Activated T-cell treated with anti-CD3 and anti-CD28 coated beads, Interleukin-2, amount 50 U/mL, for 24 hours (primary cell): ENCODE measurements at places on chromosomes 16 and 17.

GRCh38 chr16:53910990-53911389 is 207.0 kb downstream of the FTO start:
- DNase-seq = no peak

- DNase-seq = no peak
Observed at GRCh38 chr16:12166271-12166670, 189.7 kb downstream of the SNX29 start.

GRCh38 chr16:67226804-67227566 is at the start of gene TMEM208:
Gene TMEM208, plus strand, starts transcription at chr16:67227130. Its CDS starts 89 bp downstream, at chr16:67227219.
- peak; percentile 99 for DNase-seq

DNA sequence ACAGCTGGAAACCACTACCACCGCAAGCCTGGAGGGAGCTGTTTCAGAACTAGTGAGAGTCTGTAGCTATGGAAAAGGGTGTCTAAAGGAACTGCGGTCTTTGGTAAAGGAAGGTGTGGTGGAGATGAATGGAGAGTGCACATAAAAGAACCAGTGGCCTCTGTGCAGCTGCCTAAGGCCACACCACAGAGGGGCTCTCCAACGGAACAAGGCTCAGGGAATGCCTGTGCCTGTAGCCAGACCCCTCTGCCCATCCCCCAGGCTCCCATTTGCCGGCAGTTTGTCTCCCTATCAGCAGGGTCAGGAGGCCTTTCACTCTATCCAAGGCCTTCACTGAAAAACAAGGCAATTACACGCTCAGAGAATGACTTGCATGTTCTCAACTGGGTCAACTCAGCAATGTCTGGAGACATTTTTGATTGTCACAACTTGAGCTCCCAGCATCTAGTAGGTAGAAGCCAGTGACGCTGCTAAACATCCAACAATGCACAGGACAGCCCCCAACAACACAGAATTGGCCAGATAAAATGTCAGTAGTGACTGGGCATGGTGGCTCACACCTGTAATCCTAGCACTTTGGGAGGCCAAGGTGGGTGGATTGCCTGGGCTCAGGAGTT is 3.3 kb upstream of the FDXR start:
- no peak for DNase-seq

DNA sequence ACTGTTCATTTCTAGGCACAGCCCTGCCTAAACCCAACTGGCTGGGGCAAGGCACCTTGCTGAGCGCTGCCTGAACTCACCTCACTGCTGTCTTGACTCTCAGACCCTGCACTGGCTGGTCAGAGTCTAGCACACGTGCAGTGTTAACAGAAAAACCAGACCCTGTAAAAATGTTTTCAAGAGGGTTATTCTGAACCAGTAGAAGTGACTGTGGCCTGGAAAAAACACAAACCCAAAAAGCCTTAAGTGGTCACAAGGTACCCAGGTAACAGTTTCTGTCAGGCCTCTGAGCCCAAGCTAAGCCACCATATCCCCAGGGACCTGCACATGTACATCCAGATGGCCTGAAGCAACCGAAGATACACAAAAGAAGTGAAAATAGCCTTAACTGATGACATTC is 6.1 kb upstream of the EIF4A3 start:
- no peak for DNase-seq

GRCh38 chr16:20253825-20254224 is 73.5 kb downstream of the GP2 start:
- DNase-seq = no peak
